ENCODE measurements at places on chromosomes 1 and 21.

- DNase-seq, result no peak
Observed at GRCh38 chr21:31927689-31928353, 55.0 kb downstream of the HUNK start.

DNA sequence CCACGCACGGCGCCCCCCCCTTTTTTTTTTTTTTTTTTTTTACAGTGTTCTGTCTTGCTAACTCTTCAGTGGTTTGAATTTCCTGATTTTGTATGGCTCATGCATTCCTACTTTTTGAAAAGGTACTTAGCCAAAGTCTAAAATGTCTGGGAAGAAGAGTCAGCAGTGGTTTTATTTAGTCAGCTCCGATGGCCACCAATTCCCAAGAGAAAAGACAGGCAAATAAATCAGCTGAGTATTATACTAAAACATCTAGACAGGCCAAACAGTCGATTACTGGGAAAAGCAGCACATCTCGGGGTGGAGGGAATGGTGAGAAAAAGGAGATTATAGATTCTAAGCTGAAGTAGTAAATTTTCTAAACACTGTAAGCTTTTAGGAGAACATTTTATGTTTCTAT lies 192.5 kb upstream of the ZRANB2 start:
- no peak for DNase-seq

GRCh38 chr1:192488058-192488457 lies 87.5 kb upstream of the RGS1 start:
- DNase-seq, result no peak

GRCh38 chr1:203504400-203505250 lies 10.7 kb downstream of the OPTC start:
- DNase-seq, result peak; percentile 74

- DNase-seq, result no peak
Observed at GRCh38 chr1:224435318-224435763, 744 bp upstream of the WDR26 start.

- no peak for DNase-seq
Observed at GRCh38 chr1:53999920-54000319, 18.1 kb downstream of the LDLRAD1 start.

DNA sequence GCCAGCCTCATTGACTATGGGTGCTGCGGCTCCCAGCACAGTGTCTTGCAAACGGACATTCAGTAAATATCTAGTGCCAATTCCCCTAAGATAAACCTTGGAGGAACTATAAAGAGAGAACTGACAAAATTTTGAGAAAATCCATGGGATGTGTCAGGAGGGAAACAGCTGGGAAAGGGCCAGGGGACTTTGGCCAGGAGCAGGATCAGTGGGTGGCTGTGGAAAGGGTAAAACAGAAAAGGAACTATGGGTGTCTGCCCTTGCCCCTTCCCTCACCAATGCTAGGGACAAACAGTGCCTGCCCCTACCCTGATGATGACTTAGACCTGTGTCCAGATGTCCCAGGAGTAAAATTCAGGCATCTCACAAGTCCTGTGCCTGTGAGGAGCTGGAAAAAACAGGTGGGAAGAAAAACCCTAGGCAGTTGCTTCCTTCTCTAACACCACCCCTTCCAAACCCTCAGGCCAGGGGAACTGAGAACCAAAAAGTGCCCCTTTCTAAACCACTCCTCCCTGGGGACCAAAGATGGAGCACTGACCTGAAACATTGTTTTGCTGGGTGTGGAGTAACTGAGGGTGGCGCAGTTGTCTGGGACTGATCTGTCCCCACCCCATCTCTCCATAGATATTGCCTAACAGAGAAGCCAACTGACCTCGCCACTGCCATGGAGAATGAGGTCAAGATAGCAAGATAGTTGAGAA lies 22.1 kb upstream of the IFNAR2 start:
- no peak for DNase-seq

DNA sequence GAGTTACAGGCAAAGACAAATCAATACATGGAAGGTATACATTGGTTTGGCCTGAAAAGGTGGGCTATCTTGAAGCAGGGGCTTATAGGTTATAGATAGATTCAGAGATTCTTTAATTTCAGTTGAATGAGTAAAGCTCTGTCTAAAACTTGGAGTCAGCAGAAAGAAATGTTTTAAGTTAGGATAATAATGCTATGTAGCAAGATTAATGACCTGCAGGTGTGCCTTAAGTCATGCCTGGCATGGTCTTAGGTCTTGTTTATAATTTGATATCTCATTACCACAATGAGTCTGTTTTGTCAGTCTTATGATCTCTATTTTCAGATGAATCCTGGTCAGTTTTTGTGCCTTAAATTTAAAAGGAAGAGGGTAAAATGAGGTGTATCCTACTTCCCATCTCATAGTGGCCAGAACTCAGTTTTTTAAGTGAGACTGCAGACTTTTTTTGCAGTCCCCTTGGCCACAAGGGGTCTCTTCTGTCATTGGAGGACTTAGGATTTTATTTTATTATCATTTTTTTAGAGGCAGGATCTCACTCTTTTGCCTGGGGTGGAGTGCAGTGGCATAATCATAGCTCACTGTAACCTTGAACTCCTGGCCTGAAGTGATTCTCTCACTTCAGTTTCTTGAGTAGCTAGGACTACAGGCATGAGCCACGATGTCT lies 21.3 kb upstream of the PGBD2 start:
- no peak for DNase-seq

- DNase-seq, result no peak
Observed at GRCh38 chr21:42906233-42906632, 13.1 kb downstream of the NDUFV3 start.

- DNase-seq, result no peak
Observed at GRCh38 chr1:17118706-17119075, 560 bp downstream of the PADI2 start.

DNA sequence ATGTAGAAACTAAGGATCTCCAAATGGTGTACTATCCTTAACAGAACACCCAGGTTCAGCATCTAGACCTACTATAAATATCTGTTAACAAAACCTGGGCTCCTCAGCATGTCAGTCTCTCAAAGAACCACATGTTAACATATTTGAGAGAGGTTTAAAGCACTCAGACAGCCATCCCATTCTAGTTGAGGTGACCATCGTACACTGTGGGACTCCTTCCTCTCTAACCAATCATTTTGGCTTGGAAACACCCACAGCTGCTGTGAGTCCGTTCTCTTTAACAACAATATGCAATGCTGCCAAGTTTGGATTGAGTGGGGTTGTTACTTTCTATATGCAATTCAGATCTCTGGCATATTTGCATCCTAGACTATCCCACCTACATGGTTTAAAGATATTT lies 105.8 kb downstream of the MRPL39 start:
- peak; percentile 17 for DNase-seq

DNA sequence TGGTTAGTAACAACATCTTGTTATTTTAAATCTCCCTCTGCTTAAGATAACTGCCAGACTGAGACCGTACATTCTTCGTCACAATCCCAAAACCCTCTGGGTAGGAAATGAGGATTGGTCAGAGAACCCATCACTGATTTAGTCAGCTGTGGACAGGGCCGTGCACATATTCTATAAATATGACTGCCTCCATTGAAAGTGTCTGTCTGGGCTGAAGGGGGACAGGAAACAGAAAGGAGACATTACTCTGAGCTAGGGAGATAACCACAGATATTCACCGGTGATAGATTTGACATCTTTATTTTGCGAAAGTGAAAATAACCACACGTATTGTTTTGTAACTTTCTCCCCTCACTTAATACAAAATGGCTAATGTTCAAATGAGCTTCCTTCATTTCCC lies 36.9 kb upstream of the ST6GALNAC5 start:
- no peak for DNase-seq

DNA sequence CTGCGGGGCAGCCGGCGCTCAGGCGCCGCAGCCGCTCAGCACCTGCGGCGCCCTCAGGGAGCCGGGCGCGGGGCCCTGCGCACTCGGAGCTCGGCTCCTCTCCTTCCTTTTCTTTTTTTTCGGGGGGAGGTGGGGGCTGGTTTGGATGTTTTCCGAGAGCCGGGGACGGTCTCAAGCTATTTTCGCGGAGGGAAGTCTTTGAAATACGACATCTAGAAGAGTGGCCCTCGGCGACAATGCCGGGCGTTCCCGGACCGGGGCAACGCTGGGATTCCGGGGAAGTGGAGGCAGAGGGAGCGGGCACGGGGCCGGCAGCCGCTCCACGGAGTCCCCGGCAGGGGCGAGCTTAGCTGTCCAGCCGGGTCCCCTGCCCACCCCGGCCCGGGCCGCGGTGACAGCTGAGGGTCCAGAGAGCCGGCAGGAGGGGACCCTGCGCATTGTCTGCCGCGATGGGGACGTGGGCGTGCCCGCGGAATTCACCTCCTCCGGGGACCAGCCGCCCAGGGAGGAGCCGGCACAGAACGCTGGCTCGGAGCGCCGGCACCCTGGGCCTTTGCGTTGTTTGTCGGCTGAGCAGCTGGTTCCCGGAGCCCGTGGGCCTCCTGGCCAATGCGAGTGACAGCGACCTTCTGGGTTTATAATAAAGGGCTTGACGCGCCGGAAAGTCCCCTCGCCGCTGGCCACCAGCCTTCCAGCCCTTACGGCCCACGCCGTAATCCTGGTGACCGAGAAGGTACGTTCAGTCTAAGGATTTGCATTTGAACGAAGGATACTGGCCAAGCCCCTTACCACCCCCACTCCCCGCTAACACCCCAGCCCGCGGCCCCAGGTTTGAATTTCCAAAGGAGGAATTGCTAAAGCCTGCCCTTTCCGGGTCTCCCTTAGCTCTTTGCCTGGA lies 582 bp downstream of the SLC37A1 start:
- peak; percentile 73 for DNase-seq

DNA sequence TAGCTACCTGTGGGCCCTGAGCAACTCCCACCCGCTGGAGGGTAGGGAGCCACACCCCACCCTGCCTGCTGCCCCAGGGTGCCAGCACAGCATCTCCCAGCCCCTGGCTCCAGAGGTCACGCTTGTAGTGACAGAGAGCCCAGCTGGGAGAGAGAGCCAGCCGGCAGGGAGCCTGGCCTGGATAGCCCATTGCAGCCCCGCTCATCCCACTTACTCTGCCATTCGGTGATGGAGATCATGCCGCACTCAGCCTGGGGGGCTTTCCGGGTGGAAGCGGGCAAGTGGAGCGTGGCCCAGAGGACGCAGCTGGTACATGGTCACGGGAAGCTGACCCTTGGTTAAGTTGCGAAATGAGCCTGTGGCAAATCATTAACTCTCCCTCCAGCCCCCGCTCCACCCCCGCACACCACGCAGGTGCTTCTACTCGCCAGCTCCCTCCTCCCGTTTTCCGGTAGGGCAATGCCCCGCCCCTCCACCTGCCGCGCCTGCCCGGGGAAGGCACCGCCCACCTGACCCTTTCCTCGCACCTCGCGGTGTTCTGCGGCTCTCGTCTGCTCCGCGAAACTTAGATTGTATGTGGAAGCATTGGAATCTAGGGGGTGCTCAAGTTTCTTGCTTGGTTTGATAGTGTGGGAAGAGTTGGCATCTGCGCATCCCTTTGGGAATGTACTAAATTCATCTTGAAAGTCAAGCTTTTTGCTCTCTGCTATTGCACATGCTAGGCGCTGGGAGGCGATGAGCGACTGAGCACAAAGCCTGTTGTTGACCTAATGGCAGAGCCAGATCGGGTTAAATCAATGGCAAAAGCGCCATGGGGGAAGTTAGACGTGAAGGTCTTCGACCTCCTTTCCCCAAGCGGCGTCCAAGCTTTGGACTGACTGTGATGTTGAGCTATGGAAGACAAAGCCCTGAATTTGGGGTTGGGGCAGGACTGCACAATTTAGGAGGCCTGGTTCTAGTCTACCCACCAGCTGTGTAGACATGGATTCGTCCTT lies at the start of gene GOLT1A:
Gene GOLT1A (minus strand): TSS at position 321 of the 995 bp plus-strand sequence. CDS start 82 bp downstream, at position 239.
- peak; percentile 29 for DNase-seq

- DNase-seq, result no peak
Observed at GRCh38 chr1:221435504-221435904, 306.4 kb downstream of the DUSP10 start.

DNA sequence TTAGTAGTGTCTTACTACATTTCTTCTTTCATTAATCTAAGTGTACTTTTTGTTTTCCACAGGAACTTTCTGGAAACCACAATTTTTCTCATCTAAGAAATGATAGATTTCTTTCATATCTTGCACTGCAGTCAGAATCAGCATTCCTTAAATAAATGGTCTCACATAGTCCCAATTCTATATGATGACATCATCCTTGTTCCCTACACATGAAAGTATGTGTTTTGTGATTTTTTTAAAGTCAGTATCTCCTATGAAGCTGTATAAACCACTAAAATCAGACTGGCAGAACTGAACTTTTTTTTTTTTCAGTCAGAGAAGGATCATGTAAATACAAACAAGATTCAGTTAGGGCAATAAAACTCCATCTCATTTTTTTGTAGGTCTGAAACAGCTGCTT lies 742.6 kb upstream of the CXADR start:
- no peak for DNase-seq

GRCh38 chr1:94713472-94714141 lies 106.5 kb upstream of the SLC44A3 start:
- DNase-seq, result no peak

DNA sequence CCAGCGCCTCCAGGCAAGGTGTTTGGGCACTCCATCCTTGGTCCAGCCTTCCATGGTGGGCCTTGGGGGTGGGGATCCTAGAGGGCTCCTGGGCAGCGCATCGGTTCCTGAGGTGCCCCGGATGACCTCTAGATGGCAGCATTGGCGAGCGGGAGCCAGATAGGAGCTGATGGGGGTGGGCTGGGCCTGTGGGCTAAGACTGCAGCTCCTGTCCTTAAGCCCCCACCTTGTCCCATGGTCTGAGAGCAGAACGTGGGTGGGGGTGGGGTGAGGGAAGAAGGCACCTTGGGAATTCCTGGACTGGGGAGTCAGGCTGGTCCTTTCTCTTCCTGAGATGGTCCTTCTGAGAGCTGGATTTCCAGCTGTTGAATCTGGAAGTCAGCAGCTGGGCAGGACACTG lies 93.4 kb upstream of the CSF3R start:
- peak; percentile 54 for DNase-seq

DNA sequence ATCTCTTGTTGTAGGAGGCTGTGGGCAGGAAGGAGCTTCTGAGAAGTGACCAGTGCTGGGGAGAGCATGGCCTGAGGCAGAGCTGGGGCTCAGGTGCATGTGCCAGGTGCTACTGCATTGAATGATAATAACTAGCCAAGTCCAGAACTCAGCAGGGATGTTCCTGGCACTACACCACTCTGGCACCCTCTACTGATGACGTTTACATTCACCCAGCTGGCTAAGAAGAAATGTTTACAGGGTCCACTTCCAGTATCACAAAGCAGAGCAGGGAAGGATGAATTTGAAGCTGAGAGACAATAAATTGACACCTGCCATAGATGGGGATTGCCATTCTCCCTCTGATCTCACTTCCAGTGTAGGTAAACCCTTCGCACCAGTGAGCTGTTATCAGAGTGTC lies 411.8 kb downstream of the SETD4 start:
- DNase-seq, result no peak
